SHP77 (cell line): ENCODE measurements at places on chromosomes 1 and 21.
A peak's percentile ranks its signal among the peaks of the same experiment; 100 is the strongest.

DNA sequence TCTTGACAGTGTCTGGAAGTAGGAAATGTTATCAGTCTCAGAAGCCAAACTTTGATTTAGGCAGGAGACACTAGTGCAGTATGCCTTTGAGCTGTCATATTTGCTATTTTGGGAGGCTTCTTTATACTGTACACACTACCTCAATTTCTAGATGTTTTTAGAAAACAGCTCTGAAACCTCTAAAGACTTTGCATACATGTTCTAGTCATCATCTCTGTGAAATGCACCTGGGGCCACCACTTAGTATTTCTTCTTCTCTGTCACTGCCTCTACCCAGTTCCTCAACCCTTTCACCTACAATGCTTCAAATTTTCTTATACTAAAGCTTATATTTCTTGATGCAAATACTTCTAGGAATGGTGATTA, 29.1 kb upstream of the PLA2G4A start:
- DNase-seq: no peak

DNA sequence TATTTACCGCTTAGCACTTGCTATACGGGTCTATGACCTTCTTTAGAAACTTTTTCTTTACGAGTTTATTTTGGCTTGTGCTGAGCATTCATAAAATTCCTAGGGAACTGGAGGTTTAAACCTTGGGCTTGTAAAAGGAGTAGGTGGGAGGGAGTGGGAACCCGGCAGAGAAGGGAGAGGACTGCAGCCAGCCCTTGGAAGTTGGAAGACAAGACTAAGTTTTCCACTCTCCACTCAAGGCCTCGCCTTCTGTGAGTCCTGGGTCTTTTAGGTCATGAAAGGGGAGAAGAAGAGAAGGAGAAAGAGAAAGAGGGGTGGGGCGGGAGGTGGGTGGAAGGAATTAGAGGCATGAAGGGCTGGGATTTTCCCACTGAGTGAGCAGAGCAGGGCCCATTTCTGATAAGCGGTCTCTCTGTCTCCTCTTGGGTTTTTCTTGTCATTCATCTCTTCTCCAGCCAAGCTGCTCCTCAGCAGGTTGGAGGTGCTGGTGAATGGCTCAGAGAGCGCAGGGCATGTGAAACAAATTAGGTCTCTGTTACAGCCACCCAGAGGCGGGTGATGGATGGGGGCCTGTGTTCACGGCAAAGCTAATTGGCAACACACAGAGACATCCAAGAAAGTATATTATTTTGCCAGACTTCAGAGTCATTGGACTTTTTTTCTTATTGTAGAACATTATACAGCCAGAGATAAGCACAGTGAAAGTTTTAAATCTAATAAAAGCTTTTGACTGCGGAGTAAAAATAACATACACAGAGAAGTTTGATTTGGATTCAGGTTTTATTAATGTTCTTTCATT, 247.3 kb downstream of the FOXD2 start:
- DNase-seq: no peak

- DNase-seq: no peak
Measured at GRCh38 chr1:95085376-95085775, 12.6 kb upstream of the ALG14 start.

DNA sequence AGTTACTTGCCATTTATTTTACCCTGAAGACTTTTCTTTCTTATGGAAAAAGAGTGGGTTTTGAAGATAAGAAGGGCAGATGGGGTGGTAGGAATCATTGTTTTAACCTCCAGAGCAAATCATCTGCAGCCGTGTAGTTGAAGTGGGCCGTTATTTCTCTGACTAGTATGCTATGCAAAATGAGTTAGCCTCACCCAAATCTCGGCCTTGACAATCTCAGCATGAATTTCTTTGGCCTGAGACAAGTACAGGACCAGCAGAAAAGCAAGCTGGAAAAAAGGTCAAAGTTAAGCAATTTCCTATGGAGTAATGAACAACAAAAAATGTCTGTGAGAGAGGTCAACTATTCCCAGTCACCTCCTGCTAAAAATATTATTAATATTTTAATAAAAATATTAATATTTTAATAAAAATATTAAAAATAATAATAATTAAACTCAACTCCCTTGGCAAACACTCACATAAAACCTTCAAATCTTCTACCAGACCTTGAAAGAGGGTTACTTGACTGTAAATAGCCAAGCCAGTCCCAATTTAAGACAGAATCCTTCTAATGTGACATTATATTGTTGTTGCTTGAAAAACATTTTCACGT, 6.8 kb upstream of the TEKT2 start:
- no peak for DNase-seq

DNA sequence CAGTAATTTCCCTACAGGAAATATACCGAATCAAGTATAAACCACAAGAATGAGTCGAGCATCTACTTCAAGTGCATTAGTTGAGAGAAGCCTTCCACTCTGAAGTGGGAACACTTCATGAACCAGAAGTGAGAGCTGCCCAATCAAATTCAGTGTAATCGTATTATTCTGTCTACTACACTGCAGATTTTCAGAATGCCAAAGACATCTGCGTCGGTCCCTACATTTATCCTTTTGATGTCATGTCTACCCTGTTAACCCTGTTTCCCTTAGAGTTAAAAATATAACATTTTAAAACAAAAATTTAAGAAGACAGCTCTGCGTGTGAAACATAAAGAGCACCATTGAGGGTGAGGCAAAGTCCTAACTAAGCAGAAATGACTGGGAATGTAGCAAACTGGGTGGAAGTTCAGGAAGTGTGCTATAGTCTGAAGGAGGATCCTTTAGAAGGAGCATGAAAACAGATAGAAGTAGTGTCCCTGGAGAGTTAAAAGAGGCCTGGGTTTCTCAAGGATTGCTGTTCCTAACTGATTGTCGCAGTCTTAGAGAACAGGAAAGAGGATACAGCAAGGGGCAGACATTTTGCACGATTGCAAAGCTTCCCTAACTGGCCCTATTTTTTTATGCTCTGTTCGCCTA, 291.2 kb downstream of the PTPRC start:
- DNase-seq: peak; percentile 14

GRCh38 chr21:45811136-45811535, 167.6 kb downstream of the PCBP3 start:
- DNase-seq: no peak

DNA sequence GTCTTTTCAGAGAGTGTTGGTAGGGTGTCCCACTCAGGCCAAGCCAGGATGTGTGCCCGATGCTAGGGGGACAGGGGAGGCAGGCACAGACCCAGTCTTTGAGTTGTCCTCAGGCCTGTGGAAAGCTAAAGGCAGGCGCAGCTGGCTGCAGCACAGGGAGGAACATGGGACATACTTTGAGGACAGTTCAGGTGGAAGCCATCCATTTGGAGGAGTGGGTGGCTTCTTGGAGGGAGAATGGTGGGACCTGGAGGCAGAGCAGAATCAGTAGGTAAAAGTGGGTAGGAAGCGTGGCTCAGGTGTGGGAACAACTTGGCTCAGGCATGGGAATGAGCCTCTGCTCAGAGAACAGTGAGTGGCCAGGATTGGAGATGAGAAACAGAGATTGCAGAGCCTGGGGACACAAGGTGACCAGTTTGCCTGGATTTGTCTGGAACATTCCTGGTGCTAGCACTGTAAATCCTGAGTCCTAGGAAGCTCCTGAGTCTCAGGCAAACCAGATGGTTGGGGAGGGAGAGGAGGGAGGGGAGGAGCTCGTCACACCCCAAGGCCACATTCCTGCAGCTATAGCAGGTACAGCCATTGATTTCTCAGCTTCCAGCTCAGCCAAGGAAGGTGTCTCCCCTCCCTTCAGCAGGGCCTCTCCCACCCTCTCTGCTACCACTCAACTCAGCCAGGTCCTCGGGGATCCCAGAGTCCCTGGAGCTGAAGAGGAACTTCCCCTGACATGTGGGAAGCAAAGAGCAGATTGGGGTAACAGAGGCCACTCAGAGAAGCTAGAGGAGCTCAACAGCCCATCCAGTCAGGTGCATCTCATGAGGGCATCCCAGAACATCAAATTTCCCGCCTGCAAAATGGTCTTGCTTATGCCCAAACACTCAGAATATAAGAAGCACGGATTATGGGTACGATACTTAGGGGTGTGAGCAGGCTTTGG, 65.2 kb upstream of the TINAGL1 start:
- DNase-seq: no peak

- DNase-seq: no peak
Measured at GRCh38 chr21:45510466-45510955, 31.7 kb downstream of the SLC19A1 start.

- DNase-seq: no peak
Measured at GRCh38 chr1:211580303-211580687, 1.3 kb upstream of the SLC30A1 start.

GRCh38 chr21:37139902-37140301, 66.8 kb downstream of the TTC3 start:
- DNase-seq: no peak

DNA sequence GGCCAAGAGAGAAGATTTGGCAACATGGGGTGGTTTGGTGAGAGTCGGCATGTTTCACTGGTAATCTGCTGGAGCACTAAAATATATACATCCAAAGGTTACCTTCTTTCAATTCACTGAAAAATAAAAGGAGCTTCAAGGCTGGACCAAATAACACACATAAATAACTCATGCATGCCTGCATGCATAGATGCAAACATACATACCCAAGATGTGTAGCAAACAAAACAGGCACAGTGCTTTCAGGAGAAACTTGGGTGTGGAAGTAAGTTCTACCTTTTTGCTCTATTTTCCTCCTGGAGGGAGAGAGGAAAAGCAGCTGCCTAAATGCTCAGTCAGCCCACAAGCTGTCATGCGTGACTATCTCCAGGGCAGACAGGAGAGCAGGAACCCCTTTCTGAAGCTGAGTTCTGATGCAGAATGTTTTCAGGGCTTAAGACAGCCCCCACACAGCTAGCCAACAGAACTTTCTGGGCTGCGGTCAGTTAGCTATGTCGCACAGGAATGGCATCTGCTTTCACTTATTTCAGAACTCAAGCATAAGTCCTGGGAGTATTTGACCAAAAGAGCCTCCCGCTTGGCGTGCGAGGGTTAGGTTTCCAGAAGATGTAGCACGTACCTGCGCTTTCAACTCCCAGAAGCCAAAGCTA, 166.2 kb downstream of the TOMM20 start:
- DNase-seq: no peak

GRCh38 chr1:212256369-212256768, 28.8 kb upstream of the PPP2R5A start:
- DNase-seq: no peak

- no peak for DNase-seq
Measured at GRCh38 chr1:97870589-97870988, 50.2 kb downstream of the DPYD start.

- no peak for DNase-seq
Measured at GRCh38 chr1:62386351-62387121, 50.3 kb upstream of the USP1 start.

DNA sequence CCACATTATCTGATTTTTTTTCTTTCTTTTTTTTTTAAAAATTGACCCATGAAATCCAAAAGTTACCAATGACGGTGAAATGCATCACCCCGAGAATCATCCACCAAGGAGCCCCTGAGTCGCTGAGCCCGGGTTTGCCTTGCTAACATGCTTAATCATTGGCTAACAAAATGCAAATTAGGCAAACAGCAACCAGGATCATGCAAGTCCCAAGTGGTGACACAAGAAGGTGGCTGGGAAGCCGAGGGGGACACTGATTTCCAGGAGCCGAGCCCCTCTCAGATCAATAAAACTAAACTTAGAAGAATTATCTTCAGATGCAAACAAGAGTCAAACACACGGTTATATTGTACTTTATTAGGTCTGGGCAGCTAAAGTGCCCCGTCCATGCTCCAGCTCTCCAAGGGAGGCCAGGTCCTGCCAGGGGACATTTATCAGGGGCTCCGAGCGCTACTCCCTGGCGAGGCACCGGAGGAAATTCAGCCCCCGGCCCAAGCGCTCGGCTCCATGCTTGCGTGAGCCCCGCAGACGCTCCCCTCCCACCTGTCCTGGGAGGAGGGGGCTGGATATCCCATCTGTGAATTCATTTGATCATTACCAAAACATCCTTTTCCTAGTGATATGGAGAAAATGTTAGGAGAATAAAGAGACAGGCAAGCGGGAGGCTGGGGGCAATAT, 154.1 kb downstream of the NPHP4 start:
- no peak for DNase-seq

- no peak for DNase-seq
Measured at GRCh38 chr1:161721738-161722343, 497 bp downstream of the FCRLB start.

- no peak for DNase-seq
Measured at GRCh38 chr1:22804406-22804805, 93.8 kb downstream of the EPHB2 start.

GRCh38 chr1:26704629-26705028, 8.8 kb downstream of the ARID1A start:
- DNase-seq: no peak

- DNase-seq: no peak
Measured at GRCh38 chr21:31670070-31670469, 10.6 kb downstream of the SOD1 start.

GRCh38 chr1:29462096-29462495, 225.8 kb downstream of the PTPRU start:
- DNase-seq: no peak

GRCh38 chr1:185585770-185586169, 148.4 kb upstream of the HMCN1 start:
- DNase-seq: no peak

DNA sequence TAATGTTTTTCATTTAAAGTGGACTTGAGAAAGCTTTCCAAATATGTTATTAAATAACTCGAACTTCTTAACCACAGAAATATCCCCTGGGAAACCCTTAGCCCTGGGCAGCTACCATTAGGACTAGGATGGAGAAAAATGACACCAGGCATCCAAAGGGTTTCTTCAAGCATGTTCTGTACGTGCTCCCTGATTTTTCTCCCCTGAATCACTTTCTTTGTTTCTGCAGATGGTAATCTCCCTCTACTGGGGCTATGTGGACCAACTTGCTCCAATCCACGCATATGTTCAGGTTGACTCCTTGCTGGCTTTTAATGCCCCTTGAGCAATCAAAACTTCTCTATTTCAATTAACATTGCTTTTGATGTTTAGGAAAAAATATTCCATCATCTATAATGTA, 312.7 kb upstream of the C1orf87 start:
- no peak for DNase-seq

DNA sequence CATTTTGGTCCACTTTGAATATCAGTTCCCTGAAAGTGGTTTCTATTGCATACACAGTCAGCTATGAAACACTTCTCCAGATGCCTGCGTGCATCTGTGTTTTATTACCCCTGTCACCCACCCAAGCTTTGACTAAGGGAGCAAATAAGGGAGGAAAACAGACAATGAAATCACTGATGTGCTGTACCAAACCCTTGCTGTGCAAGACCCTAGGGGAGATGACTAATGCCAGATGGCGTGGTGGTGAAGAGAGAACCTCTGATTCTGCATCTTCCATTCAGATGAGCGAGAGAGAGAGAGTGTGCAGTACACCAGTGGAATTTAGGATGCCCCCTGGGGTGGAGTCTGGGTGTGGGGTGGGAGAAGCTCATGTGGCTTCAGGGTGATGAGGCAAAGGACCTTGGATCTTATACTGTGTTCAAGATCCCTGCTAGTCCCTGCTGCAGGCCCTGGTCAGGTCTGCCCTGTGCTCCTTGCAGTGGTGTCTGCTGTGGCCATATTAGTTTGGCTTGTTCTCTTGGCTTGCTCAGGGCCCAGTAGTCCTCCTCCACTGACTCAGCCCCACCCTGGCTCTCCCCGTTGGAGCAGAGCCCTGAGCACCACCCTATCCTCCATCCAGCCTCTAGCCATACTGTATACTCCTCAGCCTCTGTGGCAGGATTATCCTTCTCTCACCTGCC, 18.5 kb downstream of the CLCA1 start:
- no peak for DNase-seq

- DNase-seq: no peak
Measured at GRCh38 chr1:66679140-66679539, 73.1 kb upstream of the DYNLT5 start.
